Spinal cord (tissue), 10 donors: ENCODE measurements at places on chromosomes 6 and 20. TPM values are rescaled to one million over a fixed set of nuclear protein-coding genes. Genes with fewer than 3 reads are reported as not detected.

- no peak for DNase-seq
Measured at GRCh38 chr6:100268326-100268725, 196.4 kb downstream of the SIM1 start.

DNA sequence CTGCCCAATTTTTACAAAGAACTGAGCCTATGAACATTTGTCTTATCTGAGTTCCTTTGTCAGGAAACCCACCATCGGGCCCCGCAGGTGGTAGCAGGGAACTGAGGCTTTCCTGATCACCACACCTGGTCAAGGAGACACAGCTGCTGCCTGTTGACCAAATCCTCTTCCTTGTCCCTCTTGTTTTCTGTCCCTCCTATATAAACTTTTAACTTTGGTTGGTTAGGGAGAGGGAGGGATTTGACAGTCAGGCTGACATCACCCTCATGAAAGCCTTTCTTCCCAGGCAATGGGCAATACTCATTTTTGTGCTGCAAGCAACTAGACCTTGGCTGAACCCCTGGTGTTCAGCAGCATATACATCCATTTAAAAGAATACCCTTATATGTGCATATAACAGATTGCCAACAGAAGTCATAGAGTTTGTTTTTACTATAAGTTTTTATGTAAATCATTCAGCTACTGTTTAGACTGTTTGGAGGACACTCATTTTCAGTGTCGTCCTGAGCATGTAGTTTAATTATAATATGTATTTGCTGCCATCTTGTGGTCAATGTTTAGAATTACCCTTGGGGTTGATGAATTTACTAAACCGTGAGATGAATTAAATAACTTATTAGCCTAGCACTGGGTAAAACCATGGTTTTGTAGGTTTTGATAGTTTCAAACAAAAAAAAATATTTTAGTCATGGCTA is 17.0 kb downstream of the CRISP1 start:
- peak; percentile 33 for DNase-seq

- no peak for DNase-seq
Measured at GRCh38 chr20:44343162-44343675, 6.4 kb downstream of the R3HDML start.

DNA sequence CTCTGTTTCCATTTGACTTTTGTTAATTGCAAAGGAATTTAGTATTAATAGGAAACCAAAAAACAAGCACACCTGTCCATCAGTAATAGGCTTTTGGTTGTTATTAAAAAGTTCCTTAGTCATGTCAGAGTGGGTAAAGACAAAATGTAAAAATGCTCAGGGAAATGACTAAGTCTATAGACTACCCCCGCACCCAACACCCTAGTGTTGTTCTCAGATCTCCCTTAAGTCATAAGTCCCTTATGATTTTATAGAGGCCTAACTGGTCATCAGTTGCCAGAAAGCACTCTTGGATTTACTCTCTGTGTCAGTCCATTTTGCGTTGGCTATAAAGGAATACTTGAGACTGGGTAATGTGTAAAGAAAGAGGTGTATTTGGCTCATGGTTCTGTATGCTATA is 52.8 kb downstream of the MAP3K4 start:
- no peak for DNase-seq

- no peak for DNase-seq
Measured at GRCh38 chr6:39249278-39249677, 20.0 kb upstream of the KCNK5 start.

GRCh38 chr6:55917751-55918415 is 42.5 kb upstream of the BMP5 start:
- DNase-seq: no peak

DNA sequence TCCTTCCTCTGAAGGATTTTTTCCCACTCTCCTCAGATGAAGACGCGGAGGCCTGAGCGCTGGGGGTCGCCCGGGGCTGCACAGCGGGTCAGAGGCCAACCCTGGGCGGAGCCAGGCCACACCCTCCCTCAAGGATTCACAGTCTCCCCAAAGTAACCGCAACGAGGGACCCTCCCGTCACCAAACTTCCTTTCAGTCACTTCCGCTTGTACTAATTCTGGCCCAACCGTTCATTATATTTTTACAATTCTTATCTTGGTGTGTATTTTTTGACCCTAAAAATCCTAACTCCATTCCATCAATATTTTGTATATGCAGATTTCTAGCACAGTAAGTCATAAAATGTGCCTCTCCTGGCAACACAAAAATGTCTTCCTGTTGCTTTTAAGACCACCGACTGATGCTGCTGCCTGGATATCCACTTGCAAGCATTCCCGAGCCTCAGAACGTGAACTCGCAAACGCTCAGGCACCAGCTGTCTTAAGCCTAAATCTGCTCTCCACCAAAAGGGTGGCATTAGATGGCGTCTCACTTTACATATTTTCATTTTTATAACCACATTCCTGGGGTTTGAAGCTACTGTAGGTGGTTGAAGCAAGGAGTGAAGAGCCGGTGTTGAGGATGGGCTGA is 128.0 kb downstream of the DLL1 start:
- no peak for DNase-seq

DNA sequence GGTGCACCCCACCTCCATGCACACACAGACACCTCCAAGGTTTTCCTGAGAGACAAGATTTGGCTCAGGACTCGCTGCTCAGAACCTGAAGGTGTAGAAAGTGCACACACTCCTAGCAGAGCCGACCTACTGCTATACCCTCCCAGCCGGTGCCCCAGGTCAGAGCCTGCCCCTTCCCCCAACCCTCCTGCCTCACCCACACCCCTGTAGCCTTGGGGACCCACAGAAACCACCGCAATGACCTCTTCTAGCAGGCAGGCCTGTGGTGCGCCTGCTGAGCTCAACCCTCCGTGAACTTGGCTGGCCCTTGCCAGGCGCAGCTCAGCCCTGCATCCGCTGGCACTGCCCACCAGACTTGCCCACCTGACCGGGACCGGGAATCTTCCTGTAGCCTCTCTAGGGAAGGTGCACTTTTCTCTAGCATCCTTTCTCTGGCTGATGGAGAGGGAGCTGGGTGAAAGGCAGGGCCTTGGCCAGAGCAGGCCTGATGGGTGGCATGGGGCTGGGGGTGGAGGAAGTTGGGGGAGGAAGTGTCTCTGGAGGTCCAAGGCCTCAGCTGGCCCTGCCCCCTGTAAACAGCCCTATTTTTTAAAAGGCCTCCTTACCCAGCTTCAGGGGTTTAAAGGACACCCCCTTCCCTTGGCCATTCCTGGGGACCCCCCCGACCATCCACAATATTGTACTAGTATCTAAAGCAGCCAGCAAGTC is 36.9 kb upstream of the SLCO4A1 start:
- no peak for DNase-seq

DNA sequence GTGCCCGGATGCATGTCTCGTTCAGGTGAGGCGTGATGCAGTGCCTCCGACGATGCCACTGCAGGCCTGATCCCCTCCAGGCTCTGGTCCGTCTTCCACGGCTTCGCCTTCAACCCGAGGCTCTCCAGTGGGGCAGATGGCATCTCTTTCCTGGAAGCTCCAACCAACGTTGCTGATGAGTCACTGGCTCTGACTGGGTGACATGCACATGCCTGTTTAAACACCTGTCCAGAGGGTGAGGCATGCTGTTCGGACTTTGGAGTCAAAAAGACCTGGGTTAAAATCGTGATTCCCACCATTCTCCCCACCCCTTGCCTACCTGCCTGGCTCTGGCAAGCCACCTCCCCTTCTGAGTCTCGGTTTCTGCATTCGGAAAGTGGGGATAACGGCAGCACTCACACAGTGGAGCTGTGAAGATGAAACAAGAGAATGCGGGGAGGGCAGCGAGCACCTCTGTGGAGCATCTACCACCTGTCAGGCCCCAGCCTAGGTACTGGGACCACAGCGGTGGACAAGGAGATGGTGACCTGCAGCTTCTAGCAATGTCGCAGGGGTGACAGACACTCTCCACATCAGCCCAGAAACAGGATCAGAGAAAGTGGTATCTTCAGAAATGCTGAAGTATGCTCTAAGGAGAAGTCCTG is 8.5 kb upstream of the EDN3 start:
- no peak for DNase-seq

- no peak for DNase-seq
Measured at GRCh38 chr6:166589786-166590574, 3.5 kb upstream of the RAMACL start.

DNA sequence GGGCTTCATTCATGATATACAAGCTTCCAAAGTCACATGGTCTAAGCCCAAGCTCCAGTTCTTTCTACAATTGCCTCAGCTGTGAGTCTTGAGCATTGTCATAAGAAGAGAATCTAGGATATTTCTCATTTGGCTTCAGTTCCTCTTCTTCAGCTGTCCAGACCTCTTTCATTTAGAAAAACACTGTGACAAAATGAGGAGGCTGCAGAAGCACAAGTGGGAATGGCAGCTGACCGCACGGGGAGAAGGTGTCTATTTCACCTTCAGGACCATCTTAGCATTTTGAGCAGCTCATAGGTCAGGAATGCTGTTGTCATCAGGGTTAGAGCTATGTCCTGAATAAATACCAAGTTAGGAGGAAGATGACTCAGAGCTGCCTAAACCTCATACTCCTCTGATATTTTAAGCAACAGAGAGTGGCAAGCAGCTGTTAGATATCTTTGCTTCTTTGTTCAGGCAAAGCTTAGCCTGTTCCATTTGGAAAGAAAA is 390.1 kb upstream of the CITED2 start:
- DNase-seq: no peak

DNA sequence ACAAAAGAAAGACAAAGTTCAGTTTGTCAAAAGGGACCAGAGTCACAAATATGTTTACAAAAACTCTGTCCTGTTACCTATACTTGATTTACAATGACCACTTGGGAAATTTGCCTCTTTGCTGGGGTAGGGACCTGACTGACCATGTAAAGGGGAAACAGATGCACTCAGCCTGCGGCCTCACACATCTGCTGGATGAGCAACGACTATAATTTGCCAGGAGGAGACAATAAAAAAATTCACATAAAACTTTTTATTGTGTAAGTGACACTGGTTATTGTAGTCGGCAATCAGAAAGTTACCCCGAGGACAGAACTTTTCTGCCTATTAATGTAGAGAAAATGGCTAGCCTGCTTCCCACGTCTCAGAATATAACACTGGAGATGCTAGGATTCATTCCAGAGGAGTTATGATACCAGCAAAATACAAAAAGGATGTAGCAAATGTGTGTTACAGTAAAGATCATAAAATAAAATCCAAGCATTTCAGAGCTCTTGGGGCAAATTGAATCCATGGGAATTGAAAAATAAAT is 415.4 kb upstream of the SPTLC3 start:
- DNase-seq: no peak

DNA sequence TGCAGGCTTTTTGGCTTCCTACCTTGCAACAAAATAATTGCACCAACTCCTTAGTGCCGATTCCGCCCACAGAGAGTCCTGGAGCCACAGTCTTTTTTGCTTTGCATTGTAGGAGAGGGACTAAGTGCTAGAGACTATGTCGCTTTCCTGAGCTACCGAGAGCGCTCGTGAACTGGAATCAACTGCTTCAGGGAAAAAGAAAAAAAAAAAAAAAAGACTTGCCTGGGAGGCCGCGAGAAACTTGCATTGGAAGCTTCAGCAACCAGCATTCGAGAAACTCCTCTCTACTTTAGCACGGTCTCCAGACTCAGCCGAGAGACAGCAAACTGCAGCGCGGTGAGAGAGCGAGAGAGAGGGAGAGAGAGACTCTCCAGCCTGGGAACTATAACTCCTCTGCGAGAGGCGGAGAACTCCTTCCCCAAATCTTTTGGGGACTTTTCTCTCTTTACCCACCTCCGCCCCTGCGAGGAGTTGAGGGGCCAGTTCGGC is 420 bp downstream of the SOX4 start:
- no peak for DNase-seq

DNA sequence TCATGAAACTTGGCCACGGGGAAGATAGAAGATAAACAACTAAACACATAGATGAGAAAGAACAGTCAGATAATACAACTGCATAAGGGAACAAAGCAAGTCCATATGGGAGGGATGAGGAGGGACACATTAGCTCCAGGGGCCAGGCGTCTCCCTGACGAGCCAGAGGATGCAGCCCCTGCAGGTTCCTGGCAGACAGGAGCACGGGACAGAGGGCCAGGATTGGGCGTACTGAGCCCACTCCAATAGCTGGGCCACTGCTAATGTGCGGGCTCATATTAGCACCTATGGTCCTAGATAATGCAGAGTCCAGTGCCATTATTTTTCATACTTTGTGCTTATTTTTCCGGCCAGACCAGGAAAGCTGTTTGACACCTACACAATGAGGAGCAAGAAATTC is 182.9 kb downstream of the ANKRD60 start:
- DNase-seq: no peak

- no peak for DNase-seq
Measured at GRCh38 chr20:6524305-6524704, 243.2 kb upstream of the BMP2 start.

GRCh38 chr6:10555625-10556309 is 34.6 kb downstream of the GCNT2 start:
- DNase-seq: no peak

- DNase-seq: peak; percentile 68
Measured at GRCh38 chr6:13795041-13795750, 19.2 kb downstream of the MCUR1 start.

DNA sequence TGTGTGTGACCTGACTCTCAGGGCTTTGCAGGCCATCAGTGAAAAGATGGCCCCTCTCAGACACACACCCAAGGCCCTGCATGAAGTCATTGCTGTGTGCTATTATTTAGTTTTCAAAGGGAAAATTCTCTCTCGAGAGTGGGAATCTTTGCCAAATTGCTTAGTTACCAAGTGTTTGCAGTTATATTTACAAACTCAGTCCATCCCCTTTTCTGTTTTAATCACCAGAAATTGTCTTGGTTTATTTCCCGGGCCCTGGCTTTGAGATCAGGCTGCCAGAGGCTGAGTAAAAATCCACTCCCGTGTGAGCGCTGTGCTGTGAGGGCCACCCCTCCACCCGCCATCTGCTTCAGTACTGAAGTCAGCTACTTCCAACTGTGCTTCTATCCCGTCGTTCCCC is 163.1 kb downstream of the SOD2 start:
- DNase-seq: peak; percentile 7

Gene NRSN1
- 3.2 TPM for total RNA-seq

Gene TDRD6
- total RNA-seq: 0.44 TPM

Gene OPRM1
- total RNA-seq: 2.8 TPM

Gene CST2
- not detected for total RNA-seq

Gene QRSL1
- 17.9 TPM for total RNA-seq

Gene PCSK2
- 6.6 TPM for total RNA-seq

Gene HLA-E
- total RNA-seq: 173 TPM

Gene PPIL6
- total RNA-seq: 15.3 TPM

Gene SAPCD1
- total RNA-seq: 9.5 TPM
